ENCODE measurements at places on chromosomes 5 and 9. TPM values are rescaled to one million over a fixed set of nuclear protein-coding genes. Genes with fewer than 3 reads are reported as not detected.

Gene MELK
- 10.4 TPM for total RNA-seq

Gene QSOX2
- 17.1 TPM for total RNA-seq

Gene ZNF484
- 8.8 TPM for total RNA-seq

Gene CDH18
- not detected for total RNA-seq

Gene SPINK6
- not detected for total RNA-seq

Gene IER5L
- total RNA-seq, result 56.5 TPM

Gene LHX3
- not detected for total RNA-seq

Gene LCN9
- 2.0 TPM for total RNA-seq

DNA sequence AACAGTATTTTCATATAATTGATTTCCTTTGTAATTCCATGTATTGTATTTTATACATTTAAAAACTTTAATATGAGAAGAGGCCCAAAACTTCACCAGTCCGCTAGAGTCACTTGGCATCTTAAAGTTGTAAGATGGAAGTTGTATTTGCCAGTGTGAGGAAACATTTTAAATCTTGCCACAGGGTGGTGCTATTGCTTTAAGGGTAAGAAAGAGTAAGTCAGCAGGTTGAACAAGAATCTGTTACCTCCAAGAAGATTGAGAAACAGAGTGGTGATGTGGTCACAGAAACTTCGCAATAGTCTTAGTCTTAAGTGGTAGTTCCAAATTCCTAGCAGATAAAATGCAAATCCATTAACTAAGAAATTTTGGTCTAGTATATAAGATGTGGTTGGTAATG lies 39.8 kb upstream of the RANBP6 start:
- no peak overlapping the region for H3K27ac ChIP-seq
- no peak overlapping the region for H3K4me3 ChIP-seq
- peaks cover 2% of the 10 kb centered on the region for H3K36me3 ChIP-seq
- H3K4me1 ChIP-seq, result no peaks in the 10 kb centered on the region
- H3K27me3 ChIP-seq, result peaks cover 24% of the 10 kb centered on the region

- no peaks in the 10 kb centered on the region for H3K36me3 ChIP-seq
- no peak overlapping the region for H3K4me3 ChIP-seq
- no peak overlapping the region for H3K27ac ChIP-seq
- DNase-seq, result no peak
- H3K4me1 ChIP-seq, result peaks cover 9% of the 10 kb centered on the region
Observed at GRCh38 chr9:109289931-109290330, 30.9 kb downstream of the EPB41L4B start.

GRCh38 chr5:111367115-111367514 lies 142.9 kb downstream of the CAMK4 start:
- H3K4me3 ChIP-seq, result no peak overlapping the region
- H3K36me3 ChIP-seq, result no peaks in the 10 kb centered on the region
- no peak overlapping the region for H3K27ac ChIP-seq
- DNase-seq, result no peak

DNA sequence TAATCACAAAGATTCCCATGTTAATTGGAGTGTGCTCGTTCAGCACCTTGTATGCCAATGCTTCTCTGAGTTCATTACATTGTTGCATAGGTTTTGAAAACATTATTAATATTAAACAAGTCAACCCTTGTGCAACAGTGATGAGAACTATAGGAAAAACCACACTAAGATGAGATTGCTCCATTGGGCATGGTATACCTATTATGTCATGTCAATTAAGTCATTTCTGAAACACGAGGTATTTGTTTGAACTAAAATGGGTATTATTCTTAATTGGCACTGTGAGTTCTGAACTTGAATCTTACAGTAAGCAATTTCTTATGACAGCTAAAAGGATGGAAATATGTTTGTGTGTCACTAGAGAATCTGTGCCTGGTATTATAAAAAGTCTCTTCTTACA lies 447.7 kb downstream of the EFNA5 start:
- DNase-seq, result no peak
- H3K36me3 ChIP-seq, result no peaks in the 10 kb centered on the region
- H3K4me1 ChIP-seq, result peaks cover 13% of the 10 kb centered on the region

GRCh38 chr5:141654298-141654697 lies 3.1 kb upstream of the FCHSD1 start:
- peaks cover 3% of the 10 kb centered on the region for H3K36me3 ChIP-seq
- H3K27me3 ChIP-seq, result no peaks in the 10 kb centered on the region
- no peak overlapping the region for H3K4me3 ChIP-seq
- peaks cover 23% of the 10 kb centered on the region for H3K4me1 ChIP-seq
- DNase-seq, result no peak

GRCh38 chr9:107700847-107701246 lies 211.3 kb upstream of the KLF4 start:
- H3K36me3 ChIP-seq, result no peaks in the 10 kb centered on the region
- H3K27me3 ChIP-seq, result peaks cover 11% of the 10 kb centered on the region
- no peak overlapping the region for H3K27ac ChIP-seq
- DNase-seq, result no peak
- no peak overlapping the region for H3K4me3 ChIP-seq
- no peaks in the 10 kb centered on the region for H3K4me1 ChIP-seq

DNA sequence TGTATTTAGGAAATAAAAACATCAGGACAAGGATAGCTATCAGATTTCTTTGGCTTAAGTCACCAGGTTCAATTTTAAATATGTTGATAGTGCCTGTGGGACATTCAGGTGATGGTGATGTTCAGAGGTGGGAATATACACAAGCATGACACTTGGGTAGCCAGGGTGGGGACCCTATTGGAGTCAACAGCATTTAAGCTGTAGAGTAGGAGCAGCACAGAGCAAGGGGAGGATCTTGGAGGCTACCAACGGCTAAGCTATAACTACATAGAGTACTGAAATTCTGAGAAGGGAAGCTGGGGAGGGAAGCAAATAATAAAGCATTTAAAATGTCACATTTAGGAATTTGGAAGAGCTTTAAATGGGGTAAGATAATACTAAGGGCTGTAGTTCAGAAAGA lies 177.7 kb downstream of the CPLANE1 start:
- no peaks in the 10 kb centered on the region for H3K36me3 ChIP-seq
- peaks cover 9% of the 10 kb centered on the region for H3K4me1 ChIP-seq
- H3K4me3 ChIP-seq, result no peak overlapping the region
- no peak for DNase-seq
- H3K27me3 ChIP-seq, result no peaks in the 10 kb centered on the region

DNA sequence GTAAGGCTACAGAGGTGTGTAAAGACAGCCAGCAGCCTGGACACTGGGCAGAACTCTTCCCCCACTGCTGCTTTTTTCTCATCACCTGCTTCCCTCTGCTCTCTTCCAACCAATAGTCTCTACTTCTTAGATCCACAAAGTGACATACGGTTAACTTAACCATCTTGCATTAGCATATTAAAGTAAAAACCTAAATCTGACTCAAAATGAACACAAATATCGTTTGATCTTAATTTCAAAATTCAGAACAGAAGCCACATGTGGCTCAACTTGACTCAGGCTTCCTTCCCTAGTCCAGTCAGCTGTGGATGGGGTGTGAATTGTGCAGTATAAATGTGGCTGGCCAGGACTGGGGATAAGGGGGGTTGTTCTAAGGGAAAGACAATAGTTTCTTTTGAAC lies 114.3 kb downstream of the STARD4 start:
- peaks cover 15% of the 10 kb centered on the region for H3K27me3 ChIP-seq
- H3K4me3 ChIP-seq, result no peak overlapping the region
- DNase-seq, result no peak
- H3K36me3 ChIP-seq, result no peaks in the 10 kb centered on the region
- H3K27ac ChIP-seq, result no peak overlapping the region

DNA sequence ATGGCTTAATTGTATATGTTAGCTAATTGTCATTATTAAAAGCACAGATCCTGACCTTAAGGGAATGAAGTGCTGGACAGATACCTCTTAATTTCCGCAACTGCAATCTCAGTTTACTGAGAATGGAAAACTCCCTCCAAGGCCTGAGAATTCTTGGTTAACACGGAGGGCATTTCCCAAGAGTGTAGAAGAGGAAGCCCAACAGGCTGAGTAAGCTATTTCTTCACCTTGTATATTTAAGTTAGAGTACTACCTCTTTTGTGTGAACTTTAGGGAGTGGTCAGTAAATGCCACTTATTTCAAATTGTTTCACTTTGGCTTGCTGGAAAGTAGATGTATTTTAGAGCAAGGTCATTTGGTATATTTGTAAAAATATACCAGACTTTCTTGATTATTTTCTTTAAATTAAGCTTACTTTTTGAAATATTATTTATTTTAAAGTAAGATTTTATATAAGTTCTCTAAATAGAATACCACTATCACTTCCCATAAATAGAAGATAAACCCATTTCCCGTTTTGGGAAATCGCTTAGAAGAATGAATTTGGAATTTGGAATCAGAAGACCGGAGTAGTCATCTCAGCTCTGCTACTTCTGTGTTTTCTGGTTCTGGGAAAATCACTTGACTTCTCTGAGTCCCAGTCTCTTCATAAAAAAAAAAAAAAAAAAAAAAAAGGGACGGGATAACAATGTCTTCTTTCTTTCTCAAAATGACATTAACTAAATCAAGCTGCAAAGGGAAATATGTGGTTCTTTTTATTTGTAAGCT lies 26.0 kb upstream of the C9orf72 start:
- no peaks in the 10 kb centered on the region for H3K36me3 ChIP-seq
- H3K4me3 ChIP-seq, result no peak overlapping the region
- no peaks in the 10 kb centered on the region for H3K4me1 ChIP-seq

- H3K4me3 ChIP-seq, result no peak overlapping the region
- DNase-seq, result no peak
- no peaks in the 10 kb centered on the region for H3K36me3 ChIP-seq
- peaks cover 2% of the 10 kb centered on the region for H3K27me3 ChIP-seq
- H3K4me1 ChIP-seq, result peaks cover 15% of the 10 kb centered on the region
- peak overlapping the region; percentile 73 for H3K27ac ChIP-seq
Observed at GRCh38 chr9:115531410-115532125, 413.6 kb upstream of the TNC start.

- H3K4me3 ChIP-seq, result no peak overlapping the region
- H3K36me3 ChIP-seq, result no peaks in the 10 kb centered on the region
- H3K27ac ChIP-seq, result no peak overlapping the region
Observed at GRCh38 chr5:160727296-160727997, 124.6 kb downstream of the ATP10B start.

DNA sequence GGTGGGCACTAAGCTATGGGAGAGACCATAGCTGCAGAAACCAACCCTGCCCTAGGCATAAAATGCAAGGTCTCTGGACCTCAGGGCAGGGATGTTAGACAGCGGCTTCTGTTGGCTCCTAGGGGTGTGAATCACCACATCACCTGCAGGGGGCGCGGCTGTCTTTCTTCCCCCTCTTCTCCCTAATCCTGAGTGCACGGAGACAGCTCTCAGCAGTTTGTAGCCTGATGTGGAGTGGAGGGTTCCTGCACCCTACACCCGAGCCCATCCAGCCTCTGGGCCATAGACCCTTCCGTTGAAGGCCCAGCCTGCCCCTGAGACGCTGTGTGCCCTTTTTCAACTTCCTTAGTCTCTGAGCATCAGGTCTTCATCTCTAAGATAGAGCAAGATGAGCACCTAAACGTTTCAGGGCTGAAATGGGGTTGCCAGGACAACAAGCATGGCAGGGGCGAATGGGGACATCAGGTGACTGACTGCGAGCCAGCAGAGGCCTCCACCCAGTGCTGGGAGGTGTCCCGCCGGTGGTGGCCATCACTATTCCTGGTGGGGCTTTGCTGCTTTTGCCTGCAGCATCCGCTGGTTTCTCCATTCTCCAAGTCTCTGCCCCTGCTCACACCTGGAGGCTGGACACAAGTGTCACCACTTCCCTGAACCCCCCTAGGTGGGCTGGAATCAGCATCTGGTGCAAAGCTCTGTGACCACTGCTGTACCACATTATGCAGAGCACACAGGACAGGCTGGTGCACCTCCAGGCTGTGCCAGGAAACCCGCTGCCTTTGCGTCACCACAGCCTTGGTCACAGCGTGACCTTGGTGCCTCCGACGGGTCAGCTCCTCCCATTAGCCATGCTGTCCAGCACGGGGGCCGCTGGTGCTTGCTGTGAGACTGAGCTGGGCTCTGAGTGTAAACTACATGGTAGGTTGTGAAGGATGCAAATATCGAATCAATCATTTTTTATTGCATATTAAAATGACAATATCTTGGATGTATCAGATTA lies 2.5 kb upstream of the SEC16A start:
- peak overlapping the region; percentile 1 for H3K27ac ChIP-seq
- no peaks in the 10 kb centered on the region for H3K36me3 ChIP-seq
- DNase-seq, result peak; percentile 87
- no peaks in the 10 kb centered on the region for H3K27me3 ChIP-seq
- H3K4me1 ChIP-seq, result peaks cover 19% of the 10 kb centered on the region

GRCh38 chr5:105392710-105393149 lies 1830.1 kb upstream of the NUDT12 start:
- H3K4me3 ChIP-seq, result no peak overlapping the region
- no peaks in the 10 kb centered on the region for H3K27me3 ChIP-seq
- H3K4me1 ChIP-seq, result no peaks in the 10 kb centered on the region
- no peaks in the 10 kb centered on the region for H3K36me3 ChIP-seq
- no peak overlapping the region for H3K27ac ChIP-seq
- peak; percentile 60 for DNase-seq

DNA sequence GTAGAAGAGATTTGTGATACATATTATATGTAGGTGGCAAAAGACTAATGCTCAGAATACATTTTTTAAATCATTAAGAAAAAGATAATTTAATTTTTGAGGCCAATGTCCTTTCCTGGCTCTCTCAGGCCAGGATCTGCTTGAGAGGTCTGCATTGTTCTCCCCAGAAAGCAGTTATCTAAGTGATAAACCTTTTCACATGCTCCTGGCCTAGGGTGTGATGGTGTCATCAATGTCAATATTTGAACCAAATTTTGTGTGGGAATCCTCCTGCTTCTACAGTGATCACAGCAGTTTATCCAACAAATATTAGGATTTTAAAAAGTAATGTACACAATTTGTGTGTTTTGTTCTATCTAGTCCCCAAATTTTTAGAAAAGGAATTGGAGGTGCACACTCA lies 166.6 kb downstream of the DIRAS2 start:
- H3K4me1 ChIP-seq, result no peaks in the 10 kb centered on the region
- no peak overlapping the region for H3K4me3 ChIP-seq
- H3K27ac ChIP-seq, result no peak overlapping the region
- DNase-seq, result no peak
- peaks cover 1% of the 10 kb centered on the region for H3K27me3 ChIP-seq
- H3K36me3 ChIP-seq, result no peaks in the 10 kb centered on the region

- no peak overlapping the region for H3K4me3 ChIP-seq
- peaks cover 17% of the 10 kb centered on the region for H3K4me1 ChIP-seq
- H3K27me3 ChIP-seq, result peaks cover 6% of the 10 kb centered on the region
Observed at GRCh38 chr9:84442712-84443111, 102.2 kb upstream of the SLC28A3 start.

GRCh38 chr9:17938035-17938655 lies 359.3 kb downstream of the SH3GL2 start:
- DNase-seq, result no peak
- H3K27ac ChIP-seq, result no peak overlapping the region
- H3K36me3 ChIP-seq, result no peaks in the 10 kb centered on the region
- H3K4me3 ChIP-seq, result no peak overlapping the region
- H3K27me3 ChIP-seq, result no peaks in the 10 kb centered on the region

Data from chondrocyte (in vitro differentiated cells).